ENCODE measurements at places on chromosomes 7 and 10. TPM values are rescaled to one million over a fixed set of nuclear protein-coding genes. Genes with fewer than 3 reads are reported as not detected.

DNA sequence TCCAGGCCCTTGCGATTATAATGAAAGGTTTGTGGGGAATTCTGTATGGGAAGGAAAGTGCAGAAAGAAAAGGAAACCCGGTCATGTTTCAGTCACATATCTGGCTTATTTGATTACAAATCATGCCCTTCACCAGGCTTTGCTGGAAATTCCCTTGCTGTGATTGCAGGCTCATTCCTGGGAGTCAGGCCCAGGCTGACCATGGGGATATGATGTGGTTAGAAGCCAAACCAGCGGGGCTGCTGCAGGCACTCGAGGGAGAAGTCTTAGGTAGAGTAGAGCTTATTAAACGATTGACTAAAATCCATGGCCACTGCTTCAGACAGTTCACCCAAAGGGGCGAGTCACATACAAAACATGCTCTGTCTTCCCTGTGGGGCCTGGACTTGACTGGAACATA lies 16.2 kb downstream of the PKD1L1 start:
- DNase-seq, result no peak

DNA sequence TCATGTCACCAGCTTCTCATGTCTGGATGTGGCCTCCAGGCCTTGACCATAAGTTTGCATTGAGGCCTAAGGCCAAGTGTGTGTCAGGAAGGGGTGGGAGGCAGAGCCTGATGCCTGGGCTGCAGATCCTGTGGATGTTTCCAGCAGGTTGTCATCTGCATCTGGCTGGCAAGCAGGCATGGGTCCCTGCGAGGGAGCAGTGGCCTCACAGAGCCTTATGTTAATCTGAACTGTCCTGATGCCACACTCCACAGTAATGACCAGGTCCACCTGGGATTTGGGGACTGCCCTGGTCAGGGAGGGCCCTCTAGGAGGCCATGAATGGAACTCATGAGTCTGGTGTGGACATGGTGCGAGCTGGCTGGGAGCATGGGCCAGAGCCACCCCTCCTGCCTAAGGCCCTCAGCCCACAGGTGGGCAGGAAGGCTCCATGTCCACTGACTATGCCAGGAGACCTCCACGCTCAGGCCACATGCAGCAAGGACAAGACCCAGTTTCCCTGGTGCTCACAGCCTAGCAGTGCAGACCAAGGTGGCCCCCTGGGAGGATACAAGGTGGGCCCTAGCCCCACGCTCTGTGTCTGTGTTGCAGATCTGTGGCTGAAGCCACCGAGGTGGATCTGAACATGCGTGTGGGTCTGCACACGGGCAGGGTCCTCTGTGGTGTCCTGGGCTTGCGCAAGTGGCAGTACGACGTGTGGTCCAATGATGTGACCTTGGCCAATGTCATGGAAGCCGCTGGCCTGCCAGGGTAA lies 83.1 kb downstream of the ADCY1 start:
- no peak for DNase-seq

DNA sequence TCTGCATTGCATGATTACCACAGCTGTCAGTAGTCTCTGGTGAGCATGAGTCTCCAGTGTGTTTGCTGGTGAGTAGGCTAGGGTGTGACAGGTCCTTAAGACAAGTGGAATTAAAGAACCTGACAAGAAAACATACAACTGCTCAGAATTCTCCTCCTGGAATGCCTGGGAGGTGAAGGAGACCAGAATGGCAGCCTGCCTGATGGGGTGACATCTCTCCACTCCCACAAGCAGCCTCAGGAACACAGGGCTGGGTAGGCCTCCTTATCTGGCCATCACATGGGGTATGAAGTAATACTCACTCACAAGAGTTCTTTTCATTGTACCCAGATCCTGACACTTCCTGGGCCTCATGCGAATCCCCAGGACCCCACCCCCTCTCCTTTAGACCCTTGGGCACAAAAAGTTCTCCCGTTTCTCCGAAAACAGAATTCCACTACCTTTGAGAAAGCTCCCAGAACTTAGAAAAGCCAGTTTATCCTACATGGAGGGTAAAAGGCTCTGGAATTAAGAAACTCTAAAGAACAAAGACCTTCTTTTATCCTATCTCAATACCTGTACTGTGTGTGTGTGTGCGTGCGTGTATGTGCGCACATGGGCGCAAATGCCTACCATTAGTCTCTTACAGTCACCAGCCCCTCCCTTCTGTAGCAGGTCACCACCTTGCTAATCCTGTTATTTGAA lies 33.4 kb upstream of the C1GALT1 start:
- DNase-seq, result no peak

LRRC18 gene
- not detected for total RNA-seq

- DNase-seq, result no peak
Measured at GRCh38 chr10:67912331-67912946, 28.0 kb downstream of the SIRT1 start.

- DNase-seq, result no peak
Measured at GRCh38 chr10:85012305-85012704, 683.9 kb downstream of the CCSER2 start.

GRCh38 chr7:158676906-158677305 lies 27.7 kb downstream of the NCAPG2 start:
- DNase-seq, result no peak

Measured in glutamatergic neuron (in vitro differentiated cells).